Fibroblast of mammary gland (primary cell): ENCODE measurements at places on chromosomes 6 and 20.

- DNase-seq: peak; percentile 96
Measured at GRCh38 chr6:45438849-45439406, 61.2 kb upstream of the SUPT3H start.

DNA sequence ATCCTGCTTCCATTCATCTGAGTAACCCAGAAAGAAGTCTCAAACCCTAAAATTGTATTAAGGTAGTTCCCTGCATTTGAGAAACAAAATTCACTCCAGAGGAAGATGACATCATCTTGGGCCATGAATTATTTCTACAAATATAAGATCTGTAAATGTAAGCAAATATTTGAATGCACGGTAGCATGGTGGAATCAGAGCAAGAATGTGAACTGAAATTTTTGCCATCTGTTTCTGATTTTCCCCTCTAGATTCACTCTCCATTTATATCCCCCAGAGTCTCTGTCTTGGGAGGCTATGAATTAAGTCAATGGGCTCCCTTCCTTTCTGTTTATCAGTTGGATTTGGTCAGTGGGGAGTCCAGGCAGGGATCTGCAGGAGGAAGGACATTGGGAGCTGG is 5.8 kb upstream of the MAP3K5 start:
- no peak for DNase-seq

DNA sequence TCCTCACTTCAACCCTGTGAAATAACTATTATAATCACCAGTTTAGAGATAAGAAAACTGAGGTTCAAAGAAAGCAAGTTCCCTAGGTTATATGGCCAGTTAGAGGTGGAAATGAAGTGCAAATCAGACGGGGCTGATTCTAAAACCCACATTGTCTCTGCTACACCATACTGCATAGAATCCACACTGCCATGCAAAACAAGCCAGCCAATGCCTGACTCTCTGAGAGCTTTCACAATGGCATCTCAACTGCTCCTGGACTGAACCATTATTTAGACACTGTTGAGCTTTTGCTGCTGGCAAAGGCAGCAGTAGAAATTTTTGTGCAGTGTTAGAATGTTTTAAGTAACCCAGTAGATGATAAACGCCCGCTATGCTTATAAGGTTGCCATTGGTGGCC is 195.2 kb upstream of the CNR1 start:
- DNase-seq: no peak

- no peak for DNase-seq
Measured at GRCh38 chr20:64107736-64108457, 532 bp upstream of the NPBWR2 start.

DNA sequence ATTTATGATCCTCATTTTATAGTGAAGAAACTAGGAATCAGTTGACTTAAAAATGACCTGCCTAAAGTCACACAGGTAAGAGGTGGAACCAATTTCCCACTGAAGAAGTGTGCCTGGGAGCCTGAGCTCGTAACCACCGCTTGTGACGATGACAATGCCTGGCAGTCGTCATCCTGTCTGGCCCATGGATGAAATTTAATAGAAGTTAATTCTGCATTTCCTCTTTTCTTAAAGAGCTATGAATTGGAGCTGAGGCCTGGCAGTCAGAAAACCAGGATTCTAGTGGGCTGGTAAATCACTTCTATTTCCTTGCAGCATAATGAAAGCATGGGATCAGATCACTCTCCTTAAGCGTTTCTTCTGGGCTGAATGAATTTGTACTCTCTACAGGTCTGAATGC is 200.0 kb upstream of the SGK1 start:
- no peak for DNase-seq

DNA sequence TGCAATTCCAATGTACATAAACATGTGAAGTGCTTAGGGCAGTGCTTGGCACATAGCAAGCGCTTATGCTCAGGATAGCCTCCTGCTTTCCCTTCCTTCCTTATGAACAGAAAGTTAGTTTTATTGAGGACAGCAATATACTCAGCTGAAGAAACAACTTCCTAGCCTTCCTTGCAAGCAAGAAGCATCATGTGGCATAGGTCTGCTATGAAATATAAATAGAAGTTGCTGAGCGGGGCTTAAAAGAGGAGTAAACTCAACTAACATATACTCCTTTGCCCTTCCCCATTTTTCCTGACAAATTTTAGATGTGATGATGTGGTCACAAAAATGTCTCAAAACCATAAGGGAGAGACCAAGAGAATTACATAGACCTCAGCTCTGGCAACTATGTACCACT is 98.9 kb downstream of the KIF16B start:
- no peak for DNase-seq

DNA sequence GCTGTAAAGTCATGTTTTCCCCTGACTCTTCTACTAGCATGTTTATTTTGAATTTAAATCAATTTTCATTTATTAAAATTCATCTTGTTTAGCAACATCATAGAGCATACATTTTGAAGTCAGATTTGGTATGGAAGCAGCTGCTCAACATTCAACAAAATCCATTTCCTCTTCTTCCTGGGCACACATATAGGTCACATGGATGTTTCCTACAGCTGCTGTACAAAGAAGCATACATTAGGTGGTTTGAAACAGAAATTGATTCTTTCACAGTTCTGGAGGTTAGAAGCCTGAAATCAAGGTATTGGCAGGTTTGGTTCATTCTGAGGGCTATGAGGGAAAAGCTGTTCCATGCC is 495.2 kb downstream of the RFPL4B start:
- DNase-seq: no peak

DNA sequence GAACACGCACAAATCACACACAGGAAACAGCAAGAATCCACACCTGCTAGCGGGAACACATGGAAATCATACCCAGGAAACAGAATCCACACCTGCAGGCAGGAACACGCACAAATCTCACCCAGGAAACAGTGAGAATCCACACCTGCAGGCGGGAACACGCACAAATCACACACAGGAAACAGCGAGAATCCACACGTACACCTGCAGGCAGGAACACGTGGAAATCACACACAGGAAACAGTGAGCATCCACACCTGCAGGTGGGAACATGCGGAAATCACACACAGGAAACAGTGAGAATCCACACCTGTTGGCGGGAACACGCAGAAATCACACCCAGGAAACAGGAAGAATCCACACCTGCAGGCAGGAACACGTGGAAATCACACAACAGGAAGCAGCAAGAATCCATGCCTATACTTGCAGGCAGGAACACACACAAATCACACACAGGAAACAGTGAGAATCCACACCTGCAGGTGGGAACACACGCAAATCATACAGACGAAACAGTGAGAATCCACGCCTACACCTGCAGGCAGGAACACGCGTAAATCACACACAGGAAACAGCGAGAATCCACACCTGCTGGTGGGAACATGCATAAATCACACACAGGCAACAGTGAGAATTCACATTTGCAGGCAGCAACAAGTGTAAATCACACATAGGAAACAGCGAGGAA is 108.6 kb downstream of the DLL1 start:
- DNase-seq: no peak

DNA sequence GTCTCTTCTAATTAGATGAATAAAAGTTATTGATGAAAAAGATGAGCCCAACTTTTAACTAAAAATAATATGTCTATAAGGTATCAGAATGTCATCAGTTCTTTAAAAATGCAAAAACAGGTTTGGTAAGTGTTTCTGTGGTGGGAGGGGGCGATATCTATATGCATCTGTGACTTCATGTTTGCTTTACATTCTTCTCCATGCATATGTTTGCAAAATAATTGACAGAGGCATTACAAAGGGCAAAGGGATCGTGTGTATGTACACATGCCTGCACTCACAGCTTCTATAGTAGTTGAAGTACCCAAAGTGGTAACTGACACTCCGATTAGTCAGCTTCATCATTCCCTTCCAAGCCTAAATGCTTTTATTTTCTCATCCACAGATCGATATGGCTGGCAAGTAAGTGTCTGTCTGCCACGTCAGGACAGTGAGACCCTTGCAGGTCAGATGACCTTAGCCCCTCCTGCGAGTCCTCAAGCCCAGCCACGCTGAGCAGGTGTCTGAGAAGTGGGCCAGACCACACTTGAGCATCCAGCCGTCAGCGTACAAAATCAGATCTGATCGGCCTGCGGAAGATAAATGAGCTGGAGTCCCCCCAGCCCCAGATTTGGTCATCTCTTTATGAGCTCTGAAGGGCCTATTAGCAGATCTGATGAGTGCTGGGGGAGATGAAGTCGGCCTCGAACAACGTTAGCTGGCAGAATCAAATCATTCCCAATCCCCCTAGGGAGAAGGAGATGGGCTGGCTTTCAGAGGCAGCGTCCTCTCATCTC is 369.1 kb downstream of the MAFB start:
- DNase-seq: no peak

GRCh38 chr20:61659246-61659993 is 406.3 kb downstream of the TAF4 start:
- DNase-seq: no peak

DNA sequence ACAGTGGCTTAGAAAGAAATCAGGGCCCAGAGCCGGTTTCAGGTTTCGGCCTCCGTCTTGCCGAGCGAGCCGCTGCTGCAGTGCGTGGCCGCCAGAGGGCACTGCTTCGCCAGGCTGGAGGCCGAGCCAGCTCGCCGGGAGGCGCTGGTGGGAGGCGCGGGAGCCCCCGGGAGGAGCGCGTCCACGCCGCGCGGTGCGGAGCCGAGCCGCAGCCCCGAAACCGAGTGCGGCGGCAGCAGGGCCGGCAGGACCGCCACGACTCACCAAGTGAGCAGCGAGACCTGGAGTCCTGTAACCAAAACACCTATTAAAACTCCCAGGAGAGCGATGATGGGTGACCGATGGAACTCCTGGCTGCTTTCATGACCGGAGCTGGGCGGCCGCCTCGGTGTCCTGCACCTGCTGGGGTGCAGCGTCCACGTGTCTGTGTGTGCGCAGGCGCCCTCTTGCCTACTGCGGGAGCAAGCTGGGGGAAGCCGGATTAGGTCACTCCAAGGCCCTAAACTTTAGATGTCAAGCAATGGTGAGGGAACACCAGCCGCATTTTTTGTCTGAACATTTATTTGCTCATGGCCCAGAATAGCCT is 186.9 kb upstream of the UST start:
- peak; percentile 62 for DNase-seq

- DNase-seq: no peak
Measured at GRCh38 chr6:140012150-140012549, 637.7 kb upstream of the CITED2 start.

- DNase-seq: no peak
Measured at GRCh38 chr20:50317609-50318008, 127.0 kb downstream of the CEBPB start.

DNA sequence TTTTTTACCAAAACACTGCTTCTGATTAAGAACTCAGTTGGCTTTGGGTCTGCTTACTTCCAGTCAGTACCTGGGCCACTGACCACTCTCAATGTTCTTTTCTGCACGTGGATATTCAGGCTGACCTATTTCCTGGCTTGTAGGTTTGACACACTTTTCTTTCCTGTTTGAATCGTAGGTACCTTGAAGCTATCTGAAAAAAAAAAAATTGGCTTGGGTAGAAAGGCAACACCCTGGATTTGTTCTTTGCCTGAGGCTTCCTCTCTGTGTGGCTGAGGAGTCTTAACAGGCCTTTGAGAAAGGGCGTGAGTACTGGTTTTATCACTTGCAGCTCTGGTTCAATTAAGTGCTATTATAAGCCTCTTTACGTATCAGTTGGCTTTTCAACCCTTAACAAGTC is 60.6 kb upstream of the IL20RA start:
- no peak for DNase-seq

GRCh38 chr6:14619419-14619781 is 501.8 kb downstream of the CD83 start:
- DNase-seq: no peak
